ENCODE measurements at places on chromosomes 13 and 19. TPM values are rescaled to one million over a fixed set of nuclear protein-coding genes. Genes with fewer than 3 reads are reported as not detected.

Gene KRTDAP
- 1.0 TPM for total RNA-seq

Gene SIGLEC5
- not detected for total RNA-seq

Gene TRPC4
- 14.3 TPM for total RNA-seq

Gene ATP4A
- total RNA-seq = 0.50 TPM

GRCh38 chr19:54792814-54793213, 10.6 kb upstream of the KIR2DL4 start:
- DNase-seq = no peak
- no peak overlapping the region for H3K27ac ChIP-seq
- H3K36me3 ChIP-seq = no peaks in the 10 kb centered on the region
- H3K27me3 ChIP-seq = no peaks in the 10 kb centered on the region
- H3K4me1 ChIP-seq = no peaks in the 10 kb centered on the region

GRCh38 chr19:55284405-55285058, 735 bp downstream of the BRSK1 start:
- H3K27me3 ChIP-seq = no peaks in the 10 kb centered on the region
- peaks cover 3% of the 10 kb centered on the region for H3K4me1 ChIP-seq
- H3K36me3 ChIP-seq = peaks cover 4% of the 10 kb centered on the region
- DNase-seq = no peak

DNA sequence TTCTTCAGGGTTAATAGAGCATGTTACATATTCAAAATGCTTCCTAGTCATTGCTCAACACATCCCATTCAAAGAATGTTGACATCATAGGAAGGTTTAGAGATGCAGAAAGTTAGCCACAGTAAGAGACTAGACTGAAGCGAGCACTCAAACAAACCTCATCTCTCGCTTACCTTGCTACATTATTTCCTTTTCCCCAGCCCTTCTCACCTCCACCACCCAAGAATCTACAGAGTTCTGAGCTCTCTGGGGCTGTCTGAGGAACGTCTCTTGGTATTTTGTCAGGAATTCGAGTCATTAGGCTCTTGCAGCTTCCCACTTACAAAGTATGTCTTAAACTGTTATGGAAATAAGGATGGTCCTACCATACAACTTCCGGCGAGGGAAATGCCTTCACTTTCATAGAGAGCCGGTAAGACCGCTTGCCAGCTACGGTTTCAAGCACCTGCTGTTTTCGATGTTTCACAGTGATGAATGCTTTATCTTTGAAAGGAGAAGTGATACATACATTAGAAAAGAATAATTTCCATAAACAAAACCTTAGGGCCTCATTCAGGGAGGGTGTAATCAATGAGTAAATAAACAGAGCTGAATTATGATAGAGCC, 65.1 kb downstream of the FLT1 start:
- H3K36me3 ChIP-seq = peaks cover 61% of the 10 kb centered on the region
- peaks cover 3% of the 10 kb centered on the region for H3K4me1 ChIP-seq
- peak; percentile 76 for DNase-seq
- no peaks in the 10 kb centered on the region for H3K27me3 ChIP-seq
- H3K4me3 ChIP-seq = no peak overlapping the region
- H3K27ac ChIP-seq = peak overlapping the region; percentile 82

GRCh38 chr19:7179917-7180306, 110.4 kb downstream of the ZNF557 start:
- DNase-seq = no peak
- no peak overlapping the region for H3K27ac ChIP-seq
- H3K4me1 ChIP-seq = no peaks in the 10 kb centered on the region
- H3K27me3 ChIP-seq = no peaks in the 10 kb centered on the region

DNA sequence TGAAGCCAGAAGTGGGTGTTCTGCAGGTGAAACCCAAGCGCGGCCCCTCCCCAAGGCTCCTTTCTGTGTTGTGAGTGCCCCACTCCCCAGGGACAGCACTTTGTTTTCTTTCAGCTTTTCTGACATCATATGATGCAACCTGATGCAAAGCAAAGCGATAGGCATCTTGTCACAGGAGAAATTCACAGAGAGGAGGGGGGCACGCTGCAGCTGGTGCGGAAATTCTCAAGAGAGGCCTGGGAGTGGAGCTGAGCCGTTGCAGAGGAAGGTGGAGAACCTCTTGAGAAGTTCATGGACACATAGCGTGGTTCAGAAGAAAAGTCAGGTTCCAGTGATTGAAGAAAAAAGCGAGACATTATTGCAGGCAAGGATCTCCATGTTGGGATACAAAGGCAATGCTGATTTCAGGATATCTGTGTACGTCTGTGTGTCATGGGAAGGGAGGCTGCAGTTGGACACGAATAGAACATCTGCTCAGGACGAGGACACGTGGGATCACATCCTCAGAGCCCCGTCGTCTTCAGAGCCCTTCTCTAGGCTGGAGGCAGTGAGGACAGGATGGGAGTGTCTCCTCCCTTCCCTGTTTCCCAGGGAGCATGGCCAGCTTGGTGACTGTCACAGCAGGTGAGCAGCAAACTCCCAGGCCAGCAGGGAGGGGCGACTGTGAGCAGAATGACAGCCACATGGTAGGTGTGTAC, 79.2 kb downstream of the IRS2 start:
- no peak for DNase-seq
- no peaks in the 10 kb centered on the region for H3K36me3 ChIP-seq
- H3K4me3 ChIP-seq = no peak overlapping the region

DNA sequence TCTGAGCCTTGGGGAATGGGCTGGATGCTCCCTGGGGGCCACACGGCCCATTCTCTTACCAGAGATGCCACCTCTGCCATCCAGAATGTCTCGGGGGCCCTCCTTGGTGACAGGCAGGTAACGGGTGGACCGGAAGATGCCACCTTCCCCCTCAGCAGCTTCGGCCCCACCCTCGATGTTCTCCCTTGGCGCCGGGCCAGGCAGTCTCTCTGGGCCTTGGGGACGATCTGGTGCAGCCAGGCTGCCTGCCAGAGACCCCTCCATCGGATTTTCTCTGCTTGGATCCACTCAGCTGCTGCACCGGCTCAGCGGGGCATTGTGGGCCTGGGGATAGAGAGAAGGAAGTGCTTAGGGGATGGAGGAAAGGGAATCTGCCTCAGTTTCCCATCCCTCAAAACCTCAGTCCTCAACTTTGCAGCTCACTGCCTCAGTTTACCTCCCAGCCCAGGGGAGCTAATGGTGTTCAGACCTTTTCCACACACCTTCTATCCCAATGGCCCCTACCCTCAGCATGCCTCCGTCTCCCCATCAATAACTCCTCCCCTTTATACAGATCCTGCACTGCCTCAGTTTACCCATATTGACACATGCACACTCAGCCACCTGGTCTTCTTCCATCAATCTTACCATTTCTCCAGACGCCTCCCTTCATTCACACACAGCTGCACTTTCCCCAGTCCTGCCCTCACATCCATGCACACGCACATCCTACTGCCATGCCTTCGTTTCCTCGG, 1.5 kb downstream of the WIZ start:
- peaks cover 2% of the 10 kb centered on the region for H3K27me3 ChIP-seq
- DNase-seq = no peak
- no peak overlapping the region for H3K27ac ChIP-seq
- no peaks in the 10 kb centered on the region for H3K4me1 ChIP-seq

GRCh38 chr13:36981156-36981743, 17.9 kb downstream of the ALG5 start:
- peaks cover 10% of the 10 kb centered on the region for H3K36me3 ChIP-seq
- DNase-seq = no peak
- no peaks in the 10 kb centered on the region for H3K4me1 ChIP-seq
- no peak overlapping the region for H3K27ac ChIP-seq

GRCh38 chr13:91277013-91277676, 70.3 kb upstream of the MIR17HG start:
- no peaks in the 10 kb centered on the region for H3K36me3 ChIP-seq
- no peak overlapping the region for H3K27ac ChIP-seq
- no peak for DNase-seq
- H3K4me1 ChIP-seq = no peaks in the 10 kb centered on the region
- H3K27me3 ChIP-seq = no peaks in the 10 kb centered on the region

- H3K4me1 ChIP-seq = no peaks in the 10 kb centered on the region
- no peak for DNase-seq
- no peak overlapping the region for H3K4me3 ChIP-seq
- H3K27me3 ChIP-seq = peaks cover 11% of the 10 kb centered on the region
Measured at GRCh38 chr19:27744926-27745768, 1467.8 kb downstream of the UQCRFS1 start.

All from H1 (cell line).